ENCODE measurements at places on chromosomes 1 and 21. TPM values are rescaled to one million over a fixed set of nuclear protein-coding genes. Genes with fewer than 3 reads are reported as not detected.

- no peak for DNase-seq
Measured at GRCh38 chr1:245142171-245142798, 12.5 kb upstream of the KIF26B start.

- DNase-seq = peak; percentile 82
Measured at GRCh38 chr1:111199881-111200801, at the start of gene DENND2D. TSS of gene DENND2D (minus strand) at chr1:111200646. CDS start at chr1:111200459, 187 bp downstream.

DNA sequence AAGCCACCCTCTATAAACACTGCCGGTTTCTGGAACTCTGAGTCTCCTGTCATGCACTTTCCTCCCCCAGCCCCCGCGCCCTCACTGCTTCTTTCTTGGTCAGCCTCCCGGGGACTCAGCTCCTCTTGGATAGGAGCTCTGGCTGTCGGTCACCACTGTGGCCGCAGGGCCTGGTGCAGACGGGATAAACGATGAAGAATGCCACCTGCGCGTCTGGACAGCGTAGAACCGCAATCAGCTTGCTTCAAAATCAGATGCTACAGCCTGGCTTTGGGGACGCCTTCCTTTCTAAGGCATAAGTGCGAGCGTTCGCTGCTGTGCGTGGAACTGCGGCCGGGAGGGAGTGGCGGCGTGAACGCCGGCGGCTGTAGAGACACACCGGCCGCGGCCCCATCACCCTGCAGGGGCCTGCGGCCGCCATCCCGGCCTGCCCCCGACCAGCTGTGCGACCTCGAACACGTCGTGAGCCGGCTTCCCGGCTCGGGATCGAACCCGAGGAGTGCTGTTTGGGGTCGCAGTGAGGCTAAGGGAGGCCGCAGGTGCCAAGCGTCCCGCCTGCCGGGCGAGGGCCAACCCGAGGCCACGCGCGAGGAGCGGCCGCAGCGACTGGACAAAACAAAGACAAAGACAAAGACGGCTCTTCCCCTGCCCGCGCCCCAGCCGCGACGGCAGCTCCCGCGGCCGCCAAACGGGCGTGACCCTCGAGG, 688 bp downstream of the PTTG1IP start:
- peak; percentile 70 for DNase-seq

- DNase-seq = no peak
Measured at GRCh38 chr1:54540582-54541295, 7.3 kb upstream of the ACOT11 start.

GRCh38 chr1:125064481-125064880, 3879.7 kb downstream of the SRGAP2C start:
- peak; percentile 34 for DNase-seq

DNA sequence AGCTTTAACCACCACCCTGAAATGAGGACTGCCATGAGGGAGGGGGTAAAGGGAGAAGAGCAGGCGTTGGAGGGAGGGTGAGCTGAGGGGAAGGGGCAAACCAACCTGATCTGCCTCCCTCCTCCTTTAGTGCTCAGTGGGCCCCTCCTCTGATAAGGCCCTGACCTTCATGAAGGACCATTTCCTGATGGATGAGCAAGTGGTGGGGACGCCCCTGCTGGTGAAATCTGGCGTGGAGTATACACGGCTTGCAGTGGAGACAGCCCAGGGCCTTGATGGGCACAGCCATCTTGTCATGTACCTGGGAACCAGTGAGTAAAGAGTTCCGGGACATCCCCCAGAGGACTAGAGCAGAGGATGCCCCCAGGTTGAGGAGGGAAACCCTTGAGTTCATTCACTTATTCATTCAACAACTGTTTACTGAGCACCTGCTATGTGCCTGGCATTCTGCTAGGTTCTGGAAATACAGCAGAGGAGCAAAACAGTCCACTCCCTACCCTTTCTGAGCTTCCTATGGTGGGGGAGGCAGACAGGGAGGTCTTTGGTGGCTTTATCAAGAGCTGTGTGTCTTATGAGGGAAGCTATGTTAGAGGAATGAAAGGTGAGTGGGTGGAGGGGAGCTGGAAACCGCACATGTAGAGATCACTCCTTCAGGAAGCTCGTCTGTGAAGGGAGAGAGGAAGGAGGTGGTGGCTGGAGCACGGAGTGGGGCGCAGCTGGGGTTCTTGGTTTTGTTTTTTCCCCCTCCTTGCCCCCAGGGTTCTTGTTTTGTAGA, 19.5 kb downstream of the SEMA4A start:
- no peak for DNase-seq

GRCh38 chr1:19080721-19081120, 124.2 kb upstream of the IFFO2 start:
- DNase-seq = no peak

- no peak for DNase-seq
Measured at GRCh38 chr1:112505878-112506277, 2.9 kb upstream of the WNT2B start.

GRCh38 chr1:204027446-204027845, 45.5 kb upstream of the SOX13 start:
- no peak for DNase-seq

The CA6 gene
- not detected for total RNA-seq

The DCST1 gene
- 0.88 TPM for total RNA-seq

All from Peyer's patch (tissue), 4 donors.